SK-N-SH treated with all-trans-retinoic acid at 6 μM for 48 hours (cell line): ENCODE measurements at places on chromosomes 11 and 22.

GRCh38 chr11:105719073-105719822 is 109.4 kb downstream of the GRIA4 start:
- peak; percentile 63 for ATAC-seq

DNA sequence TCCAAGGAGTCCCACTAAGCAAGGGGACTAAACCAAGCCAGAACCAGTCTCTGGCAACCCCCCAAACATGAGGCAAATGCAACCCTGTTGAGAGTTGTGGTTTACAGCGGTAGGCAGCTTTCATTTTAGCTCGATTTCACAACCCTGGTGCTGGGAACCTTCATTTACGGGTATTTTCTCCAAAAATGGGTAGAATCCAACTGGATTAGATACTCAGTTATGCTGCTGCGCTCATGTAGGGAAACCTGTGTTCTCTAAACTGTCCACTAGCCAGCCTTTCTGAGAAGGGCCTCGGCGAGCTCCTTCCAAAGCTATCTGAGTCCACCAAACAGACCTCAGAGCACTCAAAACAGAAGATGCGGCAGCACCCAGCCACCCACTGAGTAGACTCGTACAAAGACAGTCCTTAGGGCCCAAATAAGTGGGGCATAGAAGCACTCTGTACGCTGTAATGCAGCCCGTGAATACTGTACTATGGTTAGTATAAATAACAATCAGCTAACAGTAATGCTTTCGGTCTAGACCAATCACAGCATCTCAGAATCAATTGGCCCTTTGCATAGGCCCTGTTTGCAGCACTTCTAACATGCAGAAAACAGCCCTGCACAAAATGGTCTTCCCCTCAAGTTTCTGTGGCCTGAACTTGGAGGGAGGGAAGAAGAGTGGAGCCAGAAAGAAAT is 104.7 kb downstream of the ETS1 start:
- ATAC-seq, result no peak

GRCh38 chr22:17846326-17846992 is 72.2 kb upstream of the BID start:
- ATAC-seq, result no peak; the same call in 2 of the 3 replicates

- ATAC-seq, result no peak
Measured at GRCh38 chr22:42446151-42446550, 13.9 kb upstream of the NFAM1 start.

DNA sequence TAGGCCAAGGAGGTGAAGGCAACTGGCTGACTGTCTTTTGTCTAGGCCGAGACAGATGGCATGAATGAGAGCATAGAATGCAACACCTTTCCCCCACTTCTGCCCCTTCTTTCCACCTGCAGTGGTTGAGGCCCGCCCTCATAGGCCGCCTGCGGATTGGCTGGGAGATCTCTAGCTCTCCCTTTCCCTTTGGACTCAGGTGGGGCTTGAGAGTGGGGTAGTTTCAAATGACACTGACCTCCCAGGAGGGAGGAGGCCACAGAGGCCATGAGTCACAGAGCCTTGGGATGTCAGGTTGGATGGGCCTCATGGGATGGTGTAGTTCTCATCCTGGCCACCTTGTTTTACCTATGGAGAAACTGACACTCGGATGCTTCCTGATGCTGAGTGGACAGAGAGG is 9.1 kb downstream of the MICAL2 start:
- ATAC-seq, result no peak

GRCh38 chr11:116881143-116881542 is 43.7 kb upstream of the APOA1 start:
- ATAC-seq, result no peak

DNA sequence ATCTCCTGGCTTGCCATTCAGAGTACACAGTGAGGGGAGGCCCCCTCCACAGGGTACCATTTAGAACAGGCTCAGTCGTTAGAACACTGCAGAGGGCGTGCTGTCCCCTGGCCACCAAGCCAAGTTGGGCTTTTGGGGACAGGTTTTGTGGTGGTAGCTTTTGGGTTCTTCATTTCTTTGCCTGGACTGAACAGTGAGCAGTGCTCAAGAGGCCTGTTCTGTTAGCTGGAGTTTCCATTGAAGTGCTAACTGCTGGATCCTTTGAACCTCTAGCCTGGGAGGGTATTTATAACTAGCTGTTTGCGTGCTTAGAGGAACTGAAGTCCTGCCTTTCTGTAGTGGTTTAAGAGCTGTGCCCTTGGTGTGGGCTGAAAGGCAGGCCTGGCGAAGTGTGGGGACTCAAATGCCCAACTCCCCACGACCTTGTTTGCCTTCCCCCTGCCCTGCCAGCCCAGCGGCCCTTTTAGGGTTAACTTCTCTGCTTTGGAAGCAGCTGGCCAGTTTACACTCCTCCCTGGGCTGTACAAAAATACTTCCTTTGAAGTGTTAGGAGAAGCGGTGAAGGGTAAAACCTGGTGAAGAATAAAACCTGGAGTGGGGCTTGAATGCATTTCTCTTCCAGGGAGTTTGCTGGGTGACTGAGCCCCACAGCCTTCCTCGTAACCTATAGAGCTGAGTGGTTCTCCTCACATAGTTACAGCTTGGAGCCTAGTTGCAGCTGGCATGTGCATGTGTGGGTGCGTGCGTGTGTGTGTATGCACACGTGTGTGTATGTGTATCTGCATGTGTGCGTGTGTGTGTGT is 34.6 kb downstream of the ZNRF3 start:
- peak; percentile 80 for ATAC-seq

- no peak for ATAC-seq
Measured at GRCh38 chr11:117313828-117314768, 2.0 kb downstream of the BACE1 start.

- no peak for ATAC-seq
Measured at GRCh38 chr11:6617315-6617781, 1.9 kb downstream of the TPP1 start.

DNA sequence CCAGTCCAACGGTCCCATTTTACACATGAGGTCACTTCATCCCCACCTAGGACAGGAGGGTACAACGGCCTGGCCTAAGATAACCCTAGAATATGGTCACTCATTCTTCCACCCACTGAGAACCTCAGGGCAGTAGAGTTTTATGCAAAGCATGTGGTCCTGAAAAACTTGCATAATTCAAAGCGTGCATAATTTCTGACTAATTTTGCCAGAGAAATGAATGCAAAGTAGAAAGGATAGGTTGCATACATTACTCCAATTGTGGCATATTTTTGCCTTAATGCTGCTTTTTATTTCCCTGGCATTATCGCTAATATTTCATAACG is 32.5 kb upstream of the SLC35C1 start:
- ATAC-seq, result no peak

GRCh38 chr11:126800009-126800408 is 200.6 kb downstream of the KIRREL3 start:
- peak; percentile 91 for ATAC-seq

- ATAC-seq, result peak; percentile 0; the same call in 2 of the 3 replicates
Measured at GRCh38 chr11:65435411-65435931, 12.9 kb downstream of the NEAT1 start.

- no peak for ATAC-seq
Measured at GRCh38 chr11:109658190-109658589, 236.2 kb downstream of the C11orf87 start.

DNA sequence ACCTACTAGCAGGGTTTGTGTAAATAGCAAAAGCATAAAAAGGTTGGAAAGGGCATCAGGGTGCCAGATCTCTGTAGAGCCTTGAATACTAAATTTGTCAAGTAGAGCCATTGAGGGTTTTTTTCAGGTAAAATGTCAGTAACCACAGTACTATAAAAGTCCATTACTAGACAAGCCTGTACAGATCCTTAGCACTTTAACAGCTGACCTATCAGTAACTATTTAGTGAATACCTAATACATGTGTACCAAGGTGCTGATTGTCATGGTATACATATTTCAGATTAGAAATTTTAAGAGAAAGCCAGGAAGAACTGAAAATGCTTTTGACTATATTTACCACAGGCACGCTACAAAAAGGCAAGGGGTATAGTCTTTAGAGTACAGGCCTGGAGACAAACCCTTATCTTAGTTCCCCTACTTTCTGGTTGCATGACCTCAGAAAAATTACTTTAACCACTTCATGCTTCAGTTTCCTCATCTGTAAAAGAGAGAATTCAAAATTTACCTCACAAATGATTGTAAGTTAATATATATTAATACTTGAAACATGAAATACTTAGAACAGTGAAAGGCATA is 57.9 kb downstream of the RAB38 start:
- ATAC-seq, result no peak
